ENCODE measurements at places on chromosomes 16 and 17.

GRCh38 chr16:4450931-4451519 lies 23.4 kb downstream of the NMRAL1 start:
- DNase-seq: no peak

- no peak for DNase-seq
Observed at GRCh38 chr16:53080345-53081031, 25.7 kb downstream of the CHD9 start.

- no peak for DNase-seq
Observed at GRCh38 chr16:50996166-50996829, 154.8 kb downstream of the SALL1 start.

DNA sequence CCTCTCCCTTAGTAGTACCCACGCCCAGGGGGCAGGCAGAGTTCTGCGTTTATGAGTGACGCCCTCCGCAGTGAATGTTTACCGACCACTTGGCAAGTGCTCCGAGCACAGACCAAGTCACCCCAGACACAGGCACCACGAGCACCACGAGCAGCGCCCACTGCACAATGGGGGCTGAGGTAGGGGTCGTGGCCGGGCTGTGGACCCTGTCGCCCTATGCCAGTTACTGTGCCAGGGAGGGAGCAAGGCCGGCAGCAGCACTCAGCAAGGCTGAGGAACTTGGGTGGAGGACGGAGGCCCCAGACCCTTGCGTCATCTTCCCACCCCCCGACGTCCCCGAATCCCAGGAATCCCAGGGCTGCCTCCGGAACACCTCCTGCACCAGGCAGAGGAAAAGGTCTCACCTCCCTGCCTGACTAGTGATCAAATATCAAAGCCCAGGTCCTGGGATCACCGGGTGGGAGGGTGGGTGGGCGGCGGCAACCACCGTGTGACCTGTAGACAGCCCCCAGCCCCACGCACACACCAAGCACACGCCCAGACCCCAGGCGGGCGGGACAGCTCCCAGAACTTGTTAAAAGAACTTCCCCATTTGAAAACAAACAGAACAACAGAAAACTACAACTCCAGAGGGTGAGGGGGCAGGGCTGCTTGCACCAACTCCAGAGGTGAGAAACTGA lies 5.4 kb downstream of the VASN start:
- DNase-seq: no peak

DNA sequence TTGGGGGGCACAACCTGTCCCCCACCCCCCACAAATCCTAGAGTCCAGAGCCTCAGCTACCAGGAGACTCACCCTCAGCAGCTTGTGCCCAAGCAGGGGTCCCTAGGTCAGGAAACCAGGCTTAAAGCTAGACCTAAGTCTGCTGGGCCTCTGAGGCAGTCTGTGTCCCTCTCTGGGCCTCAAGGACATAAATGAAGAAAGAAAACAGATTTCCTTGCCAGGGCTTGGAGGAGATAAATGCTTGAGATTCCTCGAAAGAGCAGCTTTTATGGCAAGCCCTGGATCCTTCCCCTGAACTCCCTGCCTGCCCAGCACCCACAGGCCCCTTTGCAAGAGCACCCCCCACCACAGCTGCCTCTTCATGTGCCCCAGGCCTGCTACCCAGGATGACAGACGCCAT lies 3.3 kb downstream of the SRCIN1 start:
- DNase-seq: no peak

- no peak for DNase-seq
Observed at GRCh38 chr16:87463722-87464690, 28.8 kb downstream of the ZCCHC14 start.

DNA sequence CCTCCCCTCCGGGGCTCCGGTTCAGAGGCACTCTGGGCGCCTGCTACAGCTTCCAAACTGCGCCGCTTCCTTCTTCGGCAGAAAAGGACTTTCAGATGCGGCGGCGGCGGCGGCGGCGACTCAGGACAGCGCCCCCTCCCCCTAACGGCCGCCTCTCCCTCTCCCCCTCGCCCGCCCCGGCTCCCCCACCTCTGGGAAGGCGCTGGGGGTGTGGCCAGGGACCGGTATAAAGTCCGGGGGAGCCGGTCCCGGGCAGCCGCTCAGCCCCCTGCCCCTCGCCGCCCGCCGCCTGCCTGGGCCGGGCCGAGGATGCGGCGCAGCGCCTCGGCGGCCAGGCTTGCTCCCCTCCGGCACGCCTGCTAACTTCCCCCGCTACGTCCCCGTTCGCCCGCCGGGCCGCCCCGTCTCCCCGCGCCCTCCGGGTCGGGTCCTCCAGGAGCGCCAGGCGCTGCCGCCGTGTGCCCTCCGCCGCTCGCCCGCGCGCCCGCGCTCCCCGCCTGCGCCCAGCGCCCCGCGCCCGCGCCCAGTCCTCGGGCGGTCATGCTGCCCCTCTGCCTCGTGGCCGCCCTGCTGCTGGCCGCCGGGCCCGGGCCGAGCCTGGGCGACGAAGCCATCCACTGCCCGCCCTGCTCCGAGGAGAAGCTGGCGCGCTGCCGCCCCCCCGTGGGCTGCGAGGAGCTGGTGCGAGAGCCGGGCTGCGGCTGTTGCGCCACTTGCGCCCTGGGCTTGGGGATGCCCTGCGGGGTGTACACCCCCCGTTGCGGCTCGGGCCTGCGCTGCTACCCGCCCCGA lies at the start of gene IGFBP4:
TSS of gene IGFBP4 (plus strand) at position 255 of the 792 bp plus-strand sequence. CDS start at position 541, 286 bp downstream.
- DNase-seq: peak; percentile 59

DNA sequence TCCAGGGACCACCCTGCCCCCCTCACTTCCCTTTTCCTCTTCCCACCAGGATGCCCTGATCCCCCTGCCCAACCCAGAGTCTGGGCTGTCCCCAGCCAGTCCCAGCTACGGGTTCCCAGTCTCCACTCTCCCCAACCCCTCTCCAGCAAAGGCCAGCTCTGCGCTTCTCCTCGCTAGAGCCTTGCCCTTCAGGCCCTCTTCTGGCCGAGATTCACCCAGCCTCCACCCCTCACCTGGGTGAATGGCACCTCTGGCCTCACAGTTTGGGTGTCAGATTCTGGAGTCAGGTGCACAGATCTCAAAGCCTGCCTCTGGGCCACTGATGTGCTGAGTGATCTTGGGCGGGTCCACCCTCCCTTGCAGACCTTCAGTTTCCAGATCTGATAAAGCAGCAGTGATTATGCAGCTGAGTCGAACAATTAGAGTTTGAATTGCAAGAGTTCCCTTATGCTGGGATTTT lies 185.6 kb upstream of the TNRC6C start:
- DNase-seq: no peak

DNA sequence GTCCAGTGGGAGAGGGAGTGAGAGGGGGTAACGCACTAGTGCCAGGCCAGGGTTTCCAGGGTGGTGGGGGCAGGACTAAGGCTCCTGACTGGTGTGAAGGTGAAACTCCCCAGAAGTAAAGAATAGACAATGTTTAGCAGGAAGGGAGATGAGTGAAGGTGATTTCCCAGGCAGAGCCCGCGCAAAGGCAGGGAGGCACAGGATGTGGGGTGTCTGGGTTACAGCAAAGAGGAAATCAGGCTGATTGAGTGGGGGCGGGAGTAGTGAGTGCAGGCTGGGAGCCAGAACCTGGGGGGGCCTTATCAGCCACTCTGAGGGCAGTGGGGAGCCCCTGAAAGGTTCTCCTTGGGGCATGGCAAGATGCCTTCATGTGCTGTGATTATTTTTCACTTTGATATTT lies 167.5 kb downstream of the UTP18 start:
- DNase-seq: no peak

GRCh38 chr17:61836266-61837174 lies 26.8 kb downstream of the BRIP1 start:
- DNase-seq: no peak

- DNase-seq: no peak
Observed at GRCh38 chr17:50768346-50768761, 1.0 kb upstream of the ANKRD40CL start.
